Stimulated activated CD8-positive, alpha-beta memory T cell treated with anti-CD3 and anti-CD28 coated beads, Interleukin-4, amount 100 ng/mL, for 1 hour (primary cell): ENCODE measurements at places on chromosomes 7 and 10.

DNA sequence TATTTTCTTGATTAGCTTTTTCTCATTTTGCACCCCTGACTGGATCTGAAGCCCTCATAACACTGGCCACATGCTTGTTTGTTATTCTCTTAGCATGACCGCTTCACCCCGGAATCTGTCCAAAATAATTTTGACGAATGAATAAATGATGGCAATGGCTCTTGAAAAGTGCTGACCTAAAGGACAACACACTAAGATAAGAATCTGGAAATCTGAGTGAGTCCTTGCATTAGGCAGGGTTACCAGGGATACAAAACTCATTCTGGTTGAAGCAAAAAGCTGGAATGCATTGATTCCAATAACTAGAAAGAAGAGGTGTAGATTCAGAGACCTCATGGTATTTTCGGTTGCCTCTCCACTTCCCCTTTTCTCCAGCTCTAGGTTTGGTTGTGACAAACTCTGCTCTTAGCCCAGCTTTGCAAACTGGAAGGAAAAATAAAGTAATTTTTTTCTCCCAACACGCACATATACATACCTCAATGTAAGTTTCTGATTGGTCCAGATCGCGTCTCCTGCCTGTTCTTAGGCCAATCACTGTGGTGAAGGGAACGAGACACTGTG is 157.4 kb downstream of the SKIDA1 start:
- no peak for DNase-seq

GRCh38 chr7:24444666-24445440 is 128.4 kb upstream of the PALS2 start:
- no peak for DNase-seq

- no peak for DNase-seq
Measured at GRCh38 chr10:71205468-71205867, 6.9 kb upstream of the UNC5B start.

DNA sequence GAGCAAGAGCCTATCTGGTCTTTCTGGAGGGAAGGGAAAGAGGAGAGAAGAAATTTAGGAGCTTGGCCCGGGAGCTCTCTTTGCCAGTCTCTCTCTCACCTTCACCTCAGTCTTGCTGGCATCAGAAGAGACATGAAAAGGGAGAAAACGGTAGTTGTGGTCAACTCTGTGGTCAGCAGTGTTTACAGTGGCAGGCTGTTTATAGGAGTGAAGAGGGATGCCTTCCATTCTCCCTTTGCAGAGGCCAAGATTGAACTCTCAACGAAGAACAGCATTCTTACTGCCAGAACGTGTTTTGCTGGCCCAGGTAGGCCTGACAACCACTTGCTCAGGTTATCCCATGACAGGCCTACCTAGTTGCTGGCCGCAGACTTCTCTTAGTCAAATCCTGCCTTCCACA is 133.3 kb downstream of the CCDC3 start:
- DNase-seq = no peak

DNA sequence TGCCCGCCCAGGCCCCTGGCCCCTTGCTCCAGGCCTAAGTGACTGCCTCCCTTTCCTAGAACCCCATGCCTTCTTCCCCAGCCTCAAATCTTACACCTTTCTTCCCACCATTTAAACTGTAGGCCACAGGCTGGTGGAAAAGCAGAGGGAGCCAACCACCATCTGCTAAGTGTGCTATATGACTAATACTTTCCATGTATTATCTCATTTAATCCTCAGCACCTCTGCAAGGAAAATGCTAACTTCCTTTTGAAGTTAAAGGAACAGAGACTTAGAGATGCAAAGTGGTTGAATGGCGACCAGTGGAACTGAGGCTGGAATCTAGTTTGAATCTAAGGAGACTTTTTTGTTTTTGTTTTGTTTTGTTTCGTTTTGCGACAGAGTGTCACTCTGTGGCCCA is 17.8 kb upstream of the MTPAP start:
- no peak for DNase-seq

GRCh38 chr10:114618722-114619121 is 39.4 kb downstream of the ABLIM1 start:
- DNase-seq = no peak

GRCh38 chr7:22574754-22575520 is 74.9 kb upstream of the STEAP1B start:
- DNase-seq = no peak

- DNase-seq = no peak
Measured at GRCh38 chr10:33822774-33823173, 488.3 kb upstream of the NRP1 start.

DNA sequence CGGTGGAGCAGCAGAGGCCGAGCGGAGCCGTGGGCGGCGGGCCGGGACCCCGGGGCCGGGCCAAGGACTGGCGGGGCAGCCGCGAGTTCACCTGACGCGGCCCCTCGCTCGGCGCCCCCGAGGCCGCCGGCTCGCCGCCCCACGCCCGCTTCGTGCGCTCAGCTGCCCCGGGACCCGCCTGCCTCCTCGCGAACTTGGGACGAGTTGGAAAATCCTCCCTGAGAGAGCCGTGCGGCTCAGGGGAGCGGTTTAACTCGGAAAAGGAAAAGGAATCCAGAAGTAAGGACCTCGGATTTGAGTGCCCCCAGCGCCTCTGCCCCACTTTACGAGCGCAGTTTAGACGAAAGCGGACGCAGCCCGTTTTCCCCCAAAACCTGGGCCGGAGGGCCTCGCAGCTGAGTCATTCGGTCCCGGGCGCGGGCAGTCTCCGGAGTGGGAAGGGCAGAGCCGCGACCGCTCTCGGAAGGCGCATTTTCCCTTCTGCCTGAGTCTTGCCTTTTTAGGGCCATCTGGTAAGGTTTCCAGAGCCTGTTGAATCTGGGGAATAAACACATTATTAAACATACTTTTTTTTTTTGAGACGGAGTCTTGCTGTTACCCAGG is 744 bp downstream of the CREM start:
- DNase-seq = peak; percentile 32

DNA sequence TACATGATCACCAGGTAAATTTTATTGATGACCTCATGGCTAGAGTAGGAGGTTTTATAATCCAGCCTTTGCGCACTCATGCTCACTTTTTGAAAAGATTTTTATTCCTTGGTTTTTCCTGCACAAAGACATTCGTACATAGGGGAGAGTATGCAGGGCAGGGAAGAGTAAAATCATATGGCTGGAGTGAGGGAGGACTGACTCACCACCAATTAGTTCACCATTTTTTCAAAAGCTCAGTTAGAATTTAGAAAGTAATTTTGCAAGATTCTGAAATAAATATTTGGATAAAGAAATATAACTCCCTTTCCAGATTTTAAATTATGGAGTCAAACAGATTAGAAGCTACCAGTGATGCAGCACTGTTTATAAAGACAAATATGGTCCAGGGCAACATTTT is 111.9 kb downstream of the SEMA3D start:
- DNase-seq = no peak

DNA sequence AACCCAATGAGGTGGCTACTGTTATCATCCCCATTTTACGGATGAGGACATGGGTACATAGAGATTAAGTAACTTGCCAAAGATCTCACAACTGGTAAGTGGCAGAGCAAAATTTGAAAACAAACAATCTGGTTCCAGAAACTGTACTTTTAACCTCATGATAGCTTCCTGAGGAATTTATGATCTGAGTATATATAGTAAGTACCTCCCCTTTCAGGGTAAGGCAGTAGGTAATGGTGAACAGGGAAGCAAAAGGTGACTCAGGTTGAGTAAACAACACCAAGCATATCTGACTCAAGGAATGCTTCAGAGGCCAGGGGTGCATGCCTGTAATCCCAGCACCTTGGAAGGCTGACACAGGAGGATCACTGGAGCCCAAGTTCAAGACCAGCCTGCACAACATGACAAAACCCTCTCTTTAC is 21.1 kb downstream of the KLLN start:
- no peak for DNase-seq

DNA sequence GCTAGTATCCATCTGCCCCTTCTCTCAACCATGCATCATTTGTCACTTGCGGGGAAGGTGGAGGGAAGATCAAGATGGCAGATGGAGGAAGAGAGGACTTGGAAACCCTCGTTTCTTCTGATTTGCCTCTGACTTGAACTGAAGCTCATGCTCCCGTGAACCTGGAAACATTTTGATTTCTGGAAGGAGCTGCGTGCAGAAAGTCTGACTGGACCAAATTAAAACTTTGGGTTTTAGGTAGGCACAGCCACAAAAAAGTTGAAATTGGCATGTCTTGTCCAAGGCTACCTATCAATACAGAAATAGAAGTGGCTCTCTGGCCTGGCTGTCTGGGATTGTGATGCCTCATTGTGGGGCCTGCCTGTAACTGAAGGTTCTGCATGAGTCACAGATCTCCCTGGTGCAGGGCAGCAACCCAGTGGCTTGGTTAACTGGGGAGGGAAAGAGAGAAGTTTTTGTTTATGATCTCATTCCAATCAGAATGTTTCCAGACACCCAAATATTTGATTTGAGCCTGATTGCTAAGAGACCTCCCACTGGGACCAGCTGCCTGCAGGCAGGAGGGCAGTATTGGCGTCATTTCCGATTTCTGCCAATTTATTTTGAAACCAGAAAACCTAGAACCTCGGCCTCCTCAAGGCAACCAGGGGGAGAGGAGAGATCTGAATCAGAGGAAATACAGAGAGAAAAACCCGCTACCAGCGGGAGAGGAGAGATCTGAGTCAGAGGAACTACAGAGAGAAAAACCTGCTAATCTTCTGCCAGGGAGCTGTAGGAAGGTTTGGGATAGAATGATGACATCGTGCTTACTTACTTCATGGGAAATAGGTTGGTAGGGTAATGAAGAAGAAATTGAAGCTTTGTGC is 363.6 kb downstream of the ANKRD30A start:
- DNase-seq = no peak

GRCh38 chr7:14836571-14837189 is 65.9 kb downstream of the DGKB start:
- DNase-seq = no peak
